KBM-7 (cell line): ENCODE measurements at places on chromosomes 13 and 19.

DNA sequence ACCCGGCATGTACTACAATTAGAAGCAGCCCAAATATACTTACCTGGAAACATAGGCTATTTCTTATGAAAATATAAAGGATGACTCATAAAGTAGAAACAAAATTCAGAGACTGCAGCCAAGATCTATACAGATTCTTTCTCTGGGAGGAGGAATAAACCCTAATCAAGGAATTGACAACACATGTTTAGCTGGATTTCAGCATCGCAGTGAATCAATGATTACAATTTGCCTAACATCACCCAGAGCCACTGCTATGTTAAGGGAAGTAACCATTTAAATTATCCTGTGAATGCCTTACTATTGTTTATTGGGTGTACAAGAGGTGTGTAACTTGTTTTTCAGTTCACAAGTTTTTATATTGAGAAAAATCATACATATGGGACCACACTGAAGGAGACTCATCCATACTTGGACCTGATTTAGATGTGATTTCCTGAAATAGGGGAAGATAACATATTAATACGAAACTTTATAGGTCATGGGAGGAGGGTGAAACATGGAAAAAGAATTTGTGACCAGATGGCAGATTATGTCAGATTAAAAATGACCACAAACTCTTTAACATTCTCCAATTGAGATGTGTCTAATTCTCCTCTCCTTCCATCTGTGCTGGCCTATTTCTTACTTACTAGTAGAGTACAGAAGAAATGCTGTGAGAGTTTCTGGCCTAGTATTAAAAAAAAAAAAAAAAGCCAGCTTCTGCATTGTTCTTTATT lies 1168.4 kb downstream of the SLITRK1 start:
- DNase-seq: no peak

- DNase-seq: peak; percentile 67
Observed at GRCh38 chr19:41537789-41538188, 38.2 kb upstream of the CEACAM21 start.

DNA sequence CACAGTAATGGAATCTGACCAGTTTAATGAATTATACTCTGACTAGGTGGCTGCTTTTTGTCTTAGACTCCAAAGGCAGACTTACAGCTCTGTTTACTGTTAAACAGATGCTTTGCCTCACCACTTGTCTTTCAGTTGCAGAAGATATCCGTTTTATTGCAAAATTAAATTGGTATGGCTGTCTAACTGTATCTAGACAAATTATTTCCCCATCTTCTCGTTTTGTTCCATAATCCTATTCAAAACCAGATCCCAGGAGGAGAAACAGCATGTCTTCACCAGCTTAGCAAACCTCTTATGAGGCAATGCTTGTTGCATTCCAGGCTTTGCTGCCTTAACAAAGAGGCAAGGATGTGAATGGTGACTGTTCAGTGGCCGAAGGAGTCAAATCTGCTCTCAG lies 215.6 kb downstream of the TDRD3 start:
- no peak for DNase-seq

- DNase-seq: no peak
Observed at GRCh38 chr19:54937926-54938325, 9.4 kb downstream of the NLRP7 start.

DNA sequence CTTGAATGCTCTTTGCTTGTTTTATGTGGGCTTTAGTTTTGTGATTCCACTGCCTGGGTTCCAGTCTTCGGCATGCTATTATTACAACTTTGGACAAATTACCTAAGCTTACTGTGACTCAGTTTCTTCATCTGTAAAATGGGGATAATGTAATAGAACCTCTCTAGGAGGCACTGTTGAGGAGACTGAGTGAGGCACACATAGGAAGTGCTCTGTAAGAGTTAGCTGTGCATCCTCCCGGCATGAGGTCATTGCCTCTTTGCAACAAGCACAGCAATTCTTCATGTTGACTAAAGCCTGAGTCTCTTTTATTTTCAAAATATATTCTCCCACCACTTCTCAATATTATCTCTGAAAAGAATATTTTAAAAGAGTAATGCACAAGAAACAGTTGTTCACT lies 227.4 kb downstream of the DLEU7 start:
- no peak for DNase-seq

DNA sequence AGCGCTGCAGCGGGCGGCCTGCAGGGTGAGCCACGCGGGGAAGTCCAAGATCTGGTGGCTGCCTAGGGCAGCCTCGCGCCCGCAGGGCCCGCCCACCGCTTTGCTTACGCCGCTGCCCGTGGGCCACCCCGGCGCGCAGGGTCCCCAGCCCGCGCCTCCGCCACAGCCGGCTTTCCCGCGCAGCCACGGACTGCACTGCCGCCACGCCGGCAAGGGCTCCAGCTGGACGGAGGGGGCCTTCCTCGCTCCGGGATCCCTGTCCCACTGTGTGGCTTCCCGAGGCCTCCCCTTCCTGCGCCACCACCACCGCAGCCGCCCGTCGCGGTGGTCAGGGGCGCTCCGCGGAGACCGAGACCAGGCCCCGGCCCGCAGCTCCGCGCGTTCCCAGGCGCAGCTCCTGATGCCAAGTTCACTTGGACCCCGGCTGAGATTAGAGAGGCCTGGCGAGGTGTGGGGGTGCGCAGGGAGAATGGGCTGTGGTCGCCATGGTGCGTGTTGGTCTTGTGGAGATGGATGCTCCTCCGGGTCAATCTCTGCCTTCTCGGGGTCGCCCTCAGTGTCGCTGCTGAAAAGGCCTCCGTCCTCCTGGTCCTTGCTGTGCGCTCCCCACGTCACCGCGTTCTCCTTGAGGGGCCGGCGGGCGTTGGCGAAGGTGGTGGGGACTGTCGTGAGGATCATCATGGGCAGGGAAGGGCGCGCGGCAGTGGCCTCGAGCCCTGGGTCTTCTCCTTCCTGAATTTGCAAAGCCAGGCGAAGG lies 17.9 kb upstream of the RNF17 start:
- DNase-seq: no peak

- no peak for DNase-seq
Observed at GRCh38 chr19:23203841-23204344, 46.3 kb downstream of the ZNF724 start.

- DNase-seq: no peak
Observed at GRCh38 chr13:33193428-33193974, 92.1 kb downstream of the STARD13 start.

GRCh38 chr19:17623224-17623935 lies 64.8 kb downstream of the UNC13A start:
- DNase-seq: no peak

GRCh38 chr19:42360787-42361544 lies 29.1 kb downstream of the CNFN start:
- DNase-seq: no peak

DNA sequence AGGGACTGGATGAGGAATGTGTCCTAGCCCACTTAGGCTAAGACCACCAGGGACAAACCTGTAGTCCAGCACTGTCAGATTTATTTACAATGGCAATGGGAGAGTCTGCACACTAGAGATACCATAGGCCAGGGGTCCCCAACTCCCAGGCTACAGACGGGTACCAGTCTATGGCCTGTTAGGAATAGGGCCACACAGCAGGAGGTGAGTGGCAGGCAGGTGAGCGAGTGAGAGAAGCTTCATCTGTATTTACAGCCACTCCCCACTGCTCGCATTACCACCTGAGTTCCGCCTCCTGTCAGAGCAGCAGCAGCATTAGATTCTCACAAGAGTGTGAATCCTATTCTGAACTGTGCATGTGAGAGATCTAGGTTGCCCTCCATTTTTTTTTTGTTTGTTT lies 2.4 kb downstream of the THAP8 start:
- no peak for DNase-seq

- DNase-seq: no peak
Observed at GRCh38 chr13:78060966-78061365, 142.3 kb upstream of the EDNRB start.

DNA sequence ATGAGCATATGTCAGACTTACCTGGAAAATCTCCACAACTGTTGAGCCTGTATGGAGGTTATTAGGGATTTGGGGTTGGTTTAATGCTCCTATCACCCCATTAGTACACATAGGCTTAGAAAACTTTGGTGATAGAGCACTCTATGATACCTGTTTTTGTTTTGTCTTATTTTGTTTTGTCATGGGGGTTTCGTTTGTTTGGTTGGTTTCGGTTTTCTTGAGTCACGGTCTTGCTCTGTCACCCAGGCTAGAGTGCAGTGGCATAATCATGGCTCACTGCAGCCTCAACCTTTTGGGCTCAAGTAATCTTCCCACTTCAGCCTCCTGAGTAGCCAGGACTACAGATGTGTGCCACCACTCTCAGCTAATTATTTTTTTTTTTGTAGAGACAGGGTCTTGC lies 70.0 kb downstream of the MZT1 start:
- no peak for DNase-seq
